SIG-M5 (cell line): ENCODE measurements at places on chromosomes 1 and 21.
A peak's percentile ranks its signal among the peaks of the same experiment; 100 is the strongest.

DNA sequence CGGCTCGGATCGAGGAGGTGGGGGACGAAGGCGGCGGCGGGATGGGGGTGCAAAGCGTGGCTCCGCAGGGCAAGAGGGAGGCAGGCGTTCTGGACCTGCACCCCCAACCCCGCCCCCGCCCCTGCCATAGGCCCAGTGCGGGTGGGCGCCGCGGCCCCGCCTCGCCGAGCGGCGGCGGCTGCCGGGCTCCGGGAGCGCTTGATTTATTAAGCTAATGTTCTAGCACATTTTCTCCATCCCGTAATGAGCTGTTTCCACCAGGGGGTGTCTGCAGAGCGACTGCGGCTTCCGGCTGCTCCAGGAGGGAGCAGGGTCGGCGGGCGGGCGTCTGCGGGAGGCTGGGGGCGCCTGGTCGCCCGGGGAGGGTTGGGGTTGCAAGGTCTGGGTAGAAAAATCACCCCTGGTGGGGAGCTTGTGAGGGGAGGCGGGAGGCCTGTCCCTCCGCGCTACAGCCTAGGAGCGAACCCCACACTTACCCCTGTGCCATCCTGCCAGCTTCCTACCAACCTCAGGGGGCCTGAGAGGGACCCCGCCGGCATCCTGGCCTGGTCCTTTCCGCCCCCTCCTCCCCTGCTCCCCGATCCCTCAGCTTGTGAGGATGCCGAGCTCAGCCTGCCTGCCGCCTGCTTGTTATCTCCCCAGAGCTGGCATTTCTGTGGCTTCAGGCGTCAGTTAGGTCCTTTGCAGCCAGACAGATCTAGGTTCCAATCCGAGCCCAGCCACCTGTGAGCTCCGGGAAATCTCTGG, 48.5 kb upstream of the ACOT11 start:
- DNase-seq: no peak

- DNase-seq: no peak
Measured at GRCh38 chr1:30271401-30272276, 451.7 kb downstream of the MATN1 start.

- DNase-seq: no peak
Measured at GRCh38 chr1:208775841-208776240, 531.7 kb upstream of the PLXNA2 start.

DNA sequence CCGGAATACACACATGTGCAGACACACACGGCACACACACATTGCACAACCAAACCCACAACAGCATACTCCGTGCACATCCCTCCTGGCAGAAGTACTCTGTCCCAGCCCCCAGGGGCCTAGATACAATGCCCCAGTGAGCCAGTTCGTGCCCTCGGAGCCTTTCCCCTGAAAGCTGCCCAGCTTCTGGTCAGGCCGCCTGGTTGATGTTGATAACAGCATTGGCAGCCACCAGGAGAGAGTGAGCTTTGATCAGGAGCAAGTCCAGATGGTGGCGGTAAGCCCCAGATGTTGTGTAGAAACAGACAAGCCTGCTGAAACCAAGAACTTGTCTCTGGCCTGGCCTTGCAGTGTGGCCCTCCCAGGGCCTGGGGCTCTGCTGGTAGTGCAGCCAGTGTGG, 109.1 kb downstream of the GRIK3 start:
- no peak for DNase-seq

DNA sequence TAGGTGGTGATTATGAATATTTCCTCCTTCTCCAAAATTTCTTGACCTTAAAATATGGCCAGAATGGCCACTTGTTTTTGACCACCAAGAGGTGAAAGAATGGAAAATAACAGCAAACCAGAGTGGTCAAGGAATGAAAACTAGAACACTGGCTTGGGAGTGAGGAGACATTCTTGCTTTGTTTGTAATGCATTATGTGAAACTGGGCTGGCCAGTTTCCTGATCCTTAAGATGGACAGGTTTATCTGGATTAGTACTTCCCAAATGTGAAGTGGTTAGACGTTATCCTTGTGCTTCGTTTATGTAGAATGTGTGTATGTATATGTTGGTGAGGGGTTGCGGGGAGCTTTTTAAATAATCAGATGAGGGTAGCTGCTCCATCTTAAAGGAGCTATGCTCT, 12.8 kb downstream of the PLA2G4A start:
- no peak for DNase-seq

DNA sequence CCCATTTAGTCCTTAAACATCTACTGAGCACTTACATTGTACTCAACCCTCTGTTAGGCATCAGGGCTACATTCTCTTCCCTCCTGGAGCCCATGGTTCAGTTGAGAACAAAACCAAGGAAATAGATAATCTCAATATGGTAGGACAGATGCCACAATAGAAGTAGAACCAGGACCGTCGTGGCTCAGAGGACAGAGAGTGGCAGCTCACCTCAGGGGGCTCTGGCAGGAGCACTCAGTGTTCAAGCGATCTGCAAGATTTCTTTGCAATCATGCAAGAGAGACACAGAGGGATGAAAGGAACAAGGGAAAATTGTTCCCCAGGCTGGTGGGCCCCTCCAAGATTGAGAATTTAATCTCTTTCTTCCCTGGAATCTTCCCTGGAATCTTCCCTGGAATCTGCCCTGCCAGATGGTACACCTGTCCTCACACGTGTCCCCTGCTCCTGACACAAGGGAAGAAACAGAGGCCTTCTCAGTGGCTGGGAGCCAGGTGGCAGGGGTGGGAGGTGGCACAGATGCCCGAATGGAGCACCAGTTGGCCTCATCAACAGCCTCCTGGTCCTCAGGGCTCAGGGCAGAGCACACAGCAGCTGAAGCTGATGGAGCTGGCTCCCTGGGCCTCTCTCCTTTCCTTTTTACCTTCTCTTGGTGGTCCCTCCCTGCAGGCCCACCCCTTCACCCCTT, 135.4 kb downstream of the PLXNA2 start:
- no peak for DNase-seq

GRCh38 chr1:235953801-235954200, 87.1 kb upstream of the LYST start:
- DNase-seq: no peak

- DNase-seq: no peak
Measured at GRCh38 chr1:221543529-221544120, 198.3 kb downstream of the DUSP10 start.

- no peak for DNase-seq
Measured at GRCh38 chr21:45845063-45845769, 136.4 kb upstream of the COL6A1 start.

GRCh38 chr1:77089756-77090155, 129.5 kb downstream of the PIGK start:
- DNase-seq: no peak

DNA sequence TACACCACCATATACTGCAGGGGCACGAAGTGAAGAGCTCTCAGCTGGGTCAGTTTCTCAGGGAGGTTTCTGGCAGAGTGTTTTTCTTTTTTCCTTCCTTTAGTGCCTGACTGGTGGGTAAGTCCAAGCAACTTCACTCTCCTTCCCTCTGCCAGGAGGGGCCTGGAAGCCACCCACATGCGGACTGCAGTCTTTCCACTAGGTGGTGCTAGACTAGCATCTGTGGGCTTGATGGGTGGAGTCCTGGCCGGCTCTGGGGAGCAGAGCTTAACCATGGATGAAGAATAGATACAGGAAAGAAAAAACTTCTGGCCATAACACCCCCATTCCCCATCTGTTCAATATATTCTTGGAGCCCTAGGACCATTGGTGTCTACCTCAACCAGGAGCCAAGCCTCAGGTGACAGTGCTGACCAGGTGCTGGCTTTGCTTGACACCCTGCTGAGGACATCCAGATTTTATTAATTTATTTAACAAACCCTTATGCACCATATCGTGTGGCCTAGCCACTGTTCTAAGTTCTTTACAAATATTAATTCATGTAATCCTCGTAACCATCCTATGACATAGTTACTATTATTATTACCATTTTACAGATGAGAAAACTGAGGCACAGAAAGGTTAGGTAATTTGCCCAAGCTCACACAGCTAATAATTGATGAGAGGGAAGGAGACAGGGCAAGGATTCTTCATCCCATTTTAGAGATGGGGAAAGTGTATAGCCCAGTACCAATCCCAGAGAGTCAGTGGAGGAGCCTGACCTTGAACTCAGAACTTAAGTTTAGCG, 126.7 kb upstream of the CSF3R start:
- no peak for DNase-seq

DNA sequence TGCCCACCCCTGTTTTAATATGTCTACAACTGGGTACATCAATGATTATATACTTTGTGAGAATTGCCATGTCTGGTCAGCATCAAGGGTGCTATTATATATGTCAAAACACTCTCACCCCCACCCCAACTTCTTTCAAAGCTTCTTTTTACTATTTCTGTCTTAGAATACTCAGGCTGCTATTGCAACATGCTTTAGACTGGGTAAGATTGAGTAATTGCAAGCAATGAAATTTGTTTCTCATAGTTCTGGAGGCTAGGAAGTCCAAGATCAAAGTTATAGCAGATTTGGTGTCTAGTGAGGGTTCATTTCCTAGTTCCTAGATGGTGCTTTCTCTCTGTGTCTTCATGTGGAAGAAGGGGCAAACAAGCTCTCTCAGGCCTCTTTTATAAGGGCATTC, 100.5 kb upstream of the KCNK1 start:
- peak; percentile 13 for DNase-seq

GRCh38 chr1:8182034-8182761, 135.7 kb upstream of the SLC45A1 start:
- DNase-seq: no peak

GRCh38 chr1:16307222-16307621, 45.1 kb downstream of the FBXO42 start:
- no peak for DNase-seq

GRCh38 chr21:33266050-33266788, at the start of gene IL10RB:
Gene IL10RB, plus strand, starts transcription at chr21:33266367. Its CDS starts 99 bp downstream, at chr21:33266466.
- peak; percentile 25 for DNase-seq

GRCh38 chr1:235079443-235080296, 49.0 kb downstream of the TOMM20 start:
- no peak for DNase-seq

DNA sequence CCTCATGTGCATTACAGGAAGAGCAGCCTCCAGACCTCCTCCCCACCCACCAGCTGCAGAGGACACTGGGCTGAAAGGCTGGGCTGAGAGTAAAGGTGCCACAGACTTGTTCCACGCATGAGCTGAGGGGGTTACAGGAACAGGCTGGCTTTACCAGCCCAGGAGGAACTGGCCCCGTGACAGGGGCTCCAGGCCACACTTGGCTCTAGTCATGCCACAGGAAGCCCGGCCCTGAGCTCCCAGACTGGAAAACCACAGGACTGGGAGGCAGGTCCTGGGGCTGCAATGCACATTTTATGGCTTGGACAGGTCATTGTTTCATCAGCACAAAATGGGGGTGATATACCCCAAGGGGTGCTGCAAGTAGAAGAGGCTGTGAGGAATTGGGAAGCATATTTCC, 35.6 kb downstream of the GPA33 start:
- no peak for DNase-seq

- no peak for DNase-seq
Measured at GRCh38 chr1:9373619-9374018, 80.9 kb downstream of the SPSB1 start.

- DNase-seq: no peak
Measured at GRCh38 chr1:34286511-34286910, 109.8 kb downstream of the C1orf94 start.

- no peak for DNase-seq
Measured at GRCh38 chr1:61192663-61193330, 110.4 kb downstream of the NFIA start.

DNA sequence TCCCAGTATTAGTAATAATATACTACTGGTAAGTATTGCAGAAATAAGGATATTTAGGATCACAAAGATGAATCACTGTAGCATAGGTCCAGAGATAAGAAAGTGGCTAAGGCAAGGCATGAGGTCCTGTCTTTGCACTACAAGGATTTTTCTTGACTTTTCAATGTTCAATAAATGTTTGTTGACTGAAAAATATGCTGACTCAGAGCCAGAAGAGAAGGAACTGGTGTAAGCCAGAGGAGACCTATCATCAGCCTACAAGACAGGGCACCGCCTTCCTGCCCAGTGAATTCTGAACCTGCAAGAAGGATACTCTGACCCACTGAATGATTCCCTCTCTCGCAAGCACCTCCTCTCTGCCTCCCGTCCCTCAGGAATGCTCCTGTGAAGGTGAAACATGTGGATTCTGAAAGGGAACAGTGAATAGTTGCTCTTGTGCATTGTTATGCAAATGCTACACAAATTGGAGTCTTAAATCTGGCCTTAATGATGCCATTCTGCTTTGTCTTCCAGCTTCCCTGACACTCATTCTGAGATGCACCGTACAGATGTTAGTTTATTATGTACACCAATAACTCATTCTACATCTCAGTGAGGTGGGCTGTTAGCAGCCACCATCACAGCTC, 540.0 kb downstream of the OMA1 start:
- no peak for DNase-seq

DNA sequence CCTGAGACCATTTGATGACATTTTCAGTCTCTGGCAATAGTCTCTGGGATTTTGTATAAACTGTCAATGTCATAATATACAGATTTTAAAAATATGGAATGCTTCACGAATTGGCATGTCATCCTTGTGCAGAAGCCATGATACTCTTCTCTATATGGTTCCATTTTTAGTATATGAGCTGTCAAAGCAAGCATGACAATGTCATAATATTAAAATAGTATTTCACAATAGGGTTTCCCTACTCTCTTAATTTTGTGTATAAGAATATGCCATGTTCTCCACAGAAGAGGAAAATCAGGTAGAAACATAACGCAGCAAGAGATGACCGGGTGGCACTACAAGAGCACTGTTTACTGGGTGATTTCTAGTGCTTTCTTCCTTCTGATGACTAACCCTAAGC, 8.3 kb upstream of the DIPK1A start:
- no peak for DNase-seq

- no peak for DNase-seq
Measured at GRCh38 chr21:25709684-25710265, 24.9 kb downstream of the ATP5PF start.

DNA sequence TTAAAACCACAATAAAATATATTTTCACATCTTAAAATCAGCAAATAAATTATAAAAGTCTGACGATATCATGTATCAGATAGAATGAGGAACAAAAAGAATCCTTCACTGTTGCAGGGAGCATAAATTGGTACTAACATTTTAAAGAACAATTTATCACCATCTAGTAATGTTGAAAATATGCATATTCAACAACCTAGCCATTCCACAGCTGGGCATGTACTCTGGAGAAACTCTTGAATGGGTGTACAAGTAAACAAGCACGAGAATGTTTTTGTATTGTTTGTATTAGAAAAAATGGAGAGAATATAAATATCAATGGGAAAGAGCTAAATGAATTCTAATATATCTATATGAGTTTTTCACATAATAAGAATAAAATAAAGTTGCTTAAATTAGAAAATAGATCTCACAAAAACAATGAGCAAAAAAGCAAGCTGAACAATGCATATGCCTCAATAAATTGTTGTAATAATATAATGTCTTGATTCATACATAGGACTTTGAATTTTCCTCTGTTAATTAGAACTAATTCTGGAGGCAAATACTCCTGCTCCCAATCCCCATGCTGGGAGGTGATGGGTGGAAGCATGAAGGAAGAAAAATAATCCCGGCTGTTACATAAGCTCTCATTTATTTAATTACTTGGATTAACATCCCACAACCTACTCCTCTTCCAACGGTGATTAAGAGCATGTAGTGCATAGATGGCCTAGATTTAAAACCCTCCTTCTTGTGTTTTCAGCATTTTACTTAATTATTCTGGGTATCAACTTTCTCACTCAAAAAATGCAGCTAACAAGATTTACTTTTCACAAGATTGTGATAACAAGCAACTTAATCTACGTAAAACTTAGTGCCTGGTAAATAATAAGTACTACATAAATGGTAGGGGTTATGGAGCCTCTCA, 5.5 kb upstream of the FMO2 start:
- DNase-seq: no peak
